ENCODE measurements at places on chromosomes 4 and X.

DNA sequence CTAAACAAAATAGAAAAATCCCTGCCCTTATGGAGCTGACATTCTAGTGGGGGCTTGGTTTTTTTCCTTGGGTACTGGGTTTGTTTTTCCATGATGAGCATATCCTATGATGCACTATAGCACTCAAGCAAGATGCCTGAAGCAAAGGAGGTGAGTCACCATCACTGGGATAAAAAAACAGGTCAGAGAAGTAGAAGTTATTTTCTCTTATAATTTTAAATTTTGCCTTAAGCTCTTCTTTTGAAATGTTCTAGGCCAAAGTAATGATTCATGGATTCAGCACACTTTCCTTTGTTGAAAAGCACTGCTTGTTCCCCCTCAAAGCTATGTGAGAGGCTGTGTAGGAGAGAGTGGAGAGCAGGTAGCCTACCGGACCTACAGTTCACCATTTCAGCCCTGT is 15.2 kb upstream of the CXCL2 start:
- no peak for DNase-seq

GRCh38 chr4:75069493-75070074 is 136.7 kb downstream of the PARM1 start:
- no peak for DNase-seq

DNA sequence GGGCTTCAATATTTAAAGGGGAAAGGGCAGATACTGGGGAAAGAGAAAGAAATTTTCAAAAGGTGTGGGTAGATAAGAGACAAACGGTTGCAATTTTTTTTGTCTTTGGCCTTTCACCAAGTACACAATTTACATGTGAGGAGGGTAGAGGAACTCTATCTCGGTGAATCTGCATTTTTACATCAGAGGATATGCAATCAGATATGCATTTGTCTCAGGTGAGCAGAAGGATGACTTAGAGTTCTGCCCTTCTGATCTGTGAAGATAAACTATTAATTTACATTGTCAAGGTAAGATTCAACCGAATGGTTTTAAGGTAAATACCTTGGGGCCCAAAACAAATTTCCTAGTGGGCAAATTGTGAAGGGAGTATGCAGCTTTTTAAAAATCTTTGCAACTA is 169.9 kb downstream of the COX18 start:
- DNase-seq = no peak

GRCh38 chr4:58252656-58253055 is 1142.5 kb upstream of the IGFBP7 start:
- no peak for DNase-seq

- no peak for DNase-seq
Measured at GRCh38 chrX:2243913-2244460, 256.8 kb downstream of the DHRSX start.

GRCh38 chr4:121138039-121138825 is 25.9 kb downstream of the TNIP3 start:
- no peak for DNase-seq

- no peak for DNase-seq
Measured at GRCh38 chr4:107592519-107592918, 127.5 kb downstream of the PAPSS1 start.

- no peak for DNase-seq
Measured at GRCh38 chrX:133878710-133879109, 106.7 kb downstream of the GPC3 start.

GRCh38 chr4:81030981-81031791 is 678 bp downstream of the BMP3 start:
- no peak for DNase-seq

DNA sequence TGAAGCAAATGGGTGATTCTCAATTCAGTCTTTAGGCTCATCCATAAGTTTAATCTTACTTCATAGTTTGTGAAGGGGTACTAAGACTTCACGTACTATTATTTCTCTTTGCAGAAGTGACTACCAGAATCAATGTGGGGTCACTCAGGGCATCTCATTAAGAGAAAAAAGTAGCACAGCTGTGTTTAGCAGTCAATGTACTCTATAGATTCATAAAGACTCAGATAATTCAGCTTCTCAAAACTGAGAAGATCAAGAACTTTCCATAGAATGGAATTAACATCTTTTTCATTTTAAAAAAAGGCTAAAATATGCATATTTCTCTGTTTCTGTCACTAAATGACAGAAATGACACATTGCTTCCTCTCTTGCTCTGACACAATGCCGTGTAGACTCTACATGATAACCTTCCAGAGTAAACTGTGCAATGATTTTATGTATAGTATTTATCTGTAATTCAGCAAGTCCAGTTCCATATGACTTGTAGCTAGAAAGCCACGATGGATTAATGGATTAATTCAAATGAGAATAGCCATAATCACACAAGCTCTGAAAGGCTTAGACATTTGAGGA is 20.3 kb upstream of the LSM6 start:
- DNase-seq = no peak

Measured in hematopoietic multipotent progenitor cell treated with erythropoietin and hydrocortisone succinate and interleukin-3 and kit ligand, for 15 days (in vitro differentiated cells).